ENCODE measurements at places on chromosomes 7 and 10.

GRCh38 chr7:132065989-132066603 lies 509.7 kb upstream of the PODXL start:
- DNase-seq, result no peak

DNA sequence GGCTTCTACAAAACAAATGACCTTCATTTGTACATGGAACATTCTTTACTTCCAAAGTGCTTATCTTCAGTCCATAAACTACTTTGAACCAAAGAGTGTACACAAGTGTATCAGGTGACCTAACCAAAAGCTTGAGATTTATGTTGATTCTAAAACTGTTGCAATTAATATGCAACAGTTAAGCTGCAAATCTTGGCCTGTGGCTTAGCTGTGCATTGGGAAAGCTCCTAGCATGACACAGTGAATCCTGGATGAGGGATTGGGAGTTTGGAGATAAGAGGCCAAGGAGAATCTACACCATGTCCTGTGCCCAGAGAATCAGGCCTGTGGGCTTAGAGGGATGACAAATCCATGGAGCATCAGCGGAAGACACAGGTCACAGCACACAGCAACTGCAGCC lies 105.2 kb upstream of the GSDME start:
- no peak for DNase-seq

- no peak for DNase-seq
These were observed 104.1 kb downstream of the PPP1R3C start for GRCh38 chr10:91528768-91529167.

- DNase-seq, result no peak
These were observed 119.8 kb upstream of the LANCL2 start for GRCh38 chr7:55245271-55245723.

- DNase-seq, result no peak
These were observed 15.5 kb downstream of the CARD11 start for GRCh38 chr7:3028071-3028757.

GRCh38 chr7:35251606-35252310 lies 2.1 kb downstream of the TBX20 start:
- DNase-seq, result no peak

DNA sequence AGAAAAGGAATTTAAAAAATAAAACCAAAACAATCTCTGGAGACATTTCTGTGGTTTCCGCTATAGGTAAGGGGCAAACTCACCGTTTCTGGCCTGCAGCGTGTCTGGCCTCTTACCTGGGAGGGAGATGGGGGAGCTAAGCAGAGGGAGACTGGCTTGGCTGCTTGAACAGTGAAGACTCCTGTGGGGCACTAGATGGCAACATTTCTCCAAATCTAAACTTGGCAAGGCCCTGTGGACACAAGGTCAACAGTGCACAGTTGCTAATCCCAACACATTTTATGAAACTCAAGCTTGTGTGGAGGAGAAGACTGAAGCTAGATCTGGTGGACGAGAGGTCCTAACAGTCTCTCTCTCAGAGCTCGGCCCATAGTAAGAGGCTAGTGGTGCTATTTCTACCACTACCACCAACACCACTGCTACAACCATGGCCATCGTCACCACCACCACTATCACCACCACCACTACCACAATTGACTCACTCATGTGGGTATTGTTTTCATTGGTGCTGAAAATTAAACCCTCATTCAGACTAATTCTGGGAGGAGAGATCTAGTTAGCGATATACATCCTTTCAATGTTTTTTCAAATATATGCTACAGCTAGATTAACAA lies 28.4 kb upstream of the CDHR3 start:
- DNase-seq, result no peak

- DNase-seq, result no peak
These were observed 41.7 kb upstream of the DUSP5 start for GRCh38 chr10:110456046-110456445.

GRCh38 chr7:97226541-97226940 lies 109.0 kb downstream of the SDHAF3 start:
- no peak for DNase-seq

DNA sequence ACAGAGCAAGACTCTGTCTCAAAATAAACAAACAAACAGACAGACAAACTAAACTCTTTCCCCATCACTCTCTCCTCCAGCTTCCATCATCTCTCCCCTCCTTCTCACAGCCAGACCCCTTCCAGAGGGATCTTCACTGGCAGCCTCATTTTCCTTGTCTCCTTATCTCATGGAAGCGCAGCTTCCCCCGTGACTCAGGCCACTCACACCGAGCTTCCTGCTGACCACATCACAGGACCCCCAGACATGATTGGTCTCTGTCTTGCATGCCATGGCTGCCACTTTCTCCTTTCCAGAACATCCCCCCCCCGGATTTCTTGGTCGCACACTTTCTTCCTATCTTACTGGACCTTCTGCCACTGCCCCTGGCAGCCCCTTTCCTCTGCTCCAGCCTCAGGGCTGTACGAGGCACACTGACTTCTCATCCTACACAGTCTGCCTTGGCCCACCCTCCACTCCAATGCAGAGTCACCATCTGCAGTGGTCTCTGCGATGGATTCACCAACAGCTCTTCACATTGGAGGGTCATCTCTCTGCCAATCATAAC lies 4.9 kb upstream of the INSIG1 start:
- no peak for DNase-seq

DNA sequence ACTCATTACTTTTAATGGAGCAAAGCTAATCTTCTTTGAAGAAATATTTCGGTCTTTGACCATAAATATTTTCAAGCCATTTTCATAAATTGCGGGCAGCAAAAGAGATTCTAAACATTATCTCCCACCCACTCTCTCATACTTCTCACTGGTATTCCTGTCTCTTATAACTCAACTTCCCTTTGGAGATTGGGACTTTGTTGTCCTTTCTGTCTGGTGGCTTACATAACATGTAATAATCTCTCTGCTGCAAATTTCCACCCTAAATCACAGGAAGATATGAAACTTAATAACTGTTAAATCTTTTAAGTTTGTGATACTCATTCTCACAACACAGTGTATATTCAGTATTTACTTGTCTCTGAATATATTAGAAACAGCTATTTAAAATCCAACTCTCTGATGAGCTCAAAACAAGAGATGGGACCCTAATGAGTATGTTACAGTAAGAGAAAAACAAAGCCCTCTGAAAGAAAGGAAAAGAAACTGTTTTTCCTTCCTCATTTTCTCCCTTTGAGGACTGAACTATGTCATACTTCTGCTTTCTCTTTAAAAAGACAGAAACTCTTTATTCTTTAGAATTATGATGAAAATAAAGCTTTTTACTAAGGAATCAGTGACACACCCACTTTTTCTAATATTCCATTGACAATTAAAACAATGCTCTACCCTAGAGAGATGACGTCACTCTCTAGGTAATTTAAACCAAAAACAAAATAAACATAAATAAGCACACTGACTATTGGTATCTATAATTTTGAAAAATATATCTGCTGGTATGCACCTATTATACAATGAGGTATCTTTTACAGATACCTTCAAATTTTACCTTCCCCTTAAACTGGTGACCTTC lies 14.7 kb downstream of the CALCR start:
- no peak for DNase-seq

DNA sequence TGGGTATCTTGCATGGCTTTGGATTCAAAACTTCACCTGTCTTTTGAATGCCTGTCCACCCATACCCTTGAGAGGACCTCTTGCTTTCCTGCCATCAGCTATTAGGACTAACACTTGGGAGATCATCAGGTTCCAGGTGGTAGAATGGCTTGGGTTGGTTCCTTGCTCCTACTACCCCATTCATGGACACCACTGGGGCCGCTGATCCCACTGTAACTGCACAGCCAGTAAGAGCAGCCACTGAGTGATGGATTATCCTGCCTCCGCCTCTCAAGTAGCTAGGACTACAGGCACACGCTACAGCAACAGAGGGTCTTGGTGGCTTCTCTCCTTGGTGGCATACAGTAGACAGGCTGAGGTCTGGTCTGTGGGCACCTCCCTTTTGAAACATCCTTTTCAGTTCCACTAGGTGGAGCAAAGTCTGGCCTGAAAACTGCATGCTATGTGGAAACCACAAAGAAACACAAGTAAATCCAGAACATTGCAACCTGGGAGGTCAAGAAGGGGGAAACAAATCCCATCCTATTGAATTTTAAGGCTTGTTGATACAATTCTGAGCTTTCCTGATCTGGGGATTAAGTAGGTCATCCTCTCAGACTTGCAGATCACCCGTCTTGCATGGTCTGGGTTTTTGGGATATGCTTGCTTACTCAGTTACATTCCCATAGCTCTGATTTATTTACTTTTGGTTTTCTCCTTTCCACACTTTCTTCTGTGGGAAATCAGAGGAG lies 9.4 kb downstream of the WBP1L start:
- no peak for DNase-seq

DNA sequence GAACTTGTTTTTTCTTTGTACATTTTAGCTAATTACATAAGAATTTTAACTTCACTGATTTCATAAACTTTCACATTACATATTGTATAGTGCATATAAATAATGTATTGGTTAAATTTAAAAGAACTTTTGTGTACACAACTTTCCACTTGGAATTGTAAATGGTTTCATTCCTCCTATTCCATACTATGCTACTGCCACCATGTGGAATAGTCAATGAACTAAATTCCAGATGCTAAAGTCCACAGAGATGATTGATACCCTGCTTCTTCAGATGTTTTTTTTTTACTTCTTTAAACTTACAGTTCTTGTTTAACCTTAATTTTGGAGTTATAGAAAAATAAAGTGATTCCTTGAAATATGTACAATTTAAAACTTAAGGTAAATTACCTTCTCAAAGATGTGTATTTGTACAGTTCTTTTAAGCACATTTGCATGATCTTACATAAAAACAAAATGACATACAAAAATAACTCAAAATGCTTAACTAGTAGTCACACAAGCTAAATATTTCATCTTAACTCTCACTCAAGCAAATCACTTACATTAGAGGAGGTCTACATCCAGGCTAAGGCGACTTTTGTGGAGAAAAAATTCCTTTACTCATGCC lies 247.6 kb upstream of the HGF start:
- DNase-seq, result no peak

GRCh38 chr7:158431055-158431940 lies 156.3 kb downstream of the PTPRN2 start:
- DNase-seq, result no peak

DNA sequence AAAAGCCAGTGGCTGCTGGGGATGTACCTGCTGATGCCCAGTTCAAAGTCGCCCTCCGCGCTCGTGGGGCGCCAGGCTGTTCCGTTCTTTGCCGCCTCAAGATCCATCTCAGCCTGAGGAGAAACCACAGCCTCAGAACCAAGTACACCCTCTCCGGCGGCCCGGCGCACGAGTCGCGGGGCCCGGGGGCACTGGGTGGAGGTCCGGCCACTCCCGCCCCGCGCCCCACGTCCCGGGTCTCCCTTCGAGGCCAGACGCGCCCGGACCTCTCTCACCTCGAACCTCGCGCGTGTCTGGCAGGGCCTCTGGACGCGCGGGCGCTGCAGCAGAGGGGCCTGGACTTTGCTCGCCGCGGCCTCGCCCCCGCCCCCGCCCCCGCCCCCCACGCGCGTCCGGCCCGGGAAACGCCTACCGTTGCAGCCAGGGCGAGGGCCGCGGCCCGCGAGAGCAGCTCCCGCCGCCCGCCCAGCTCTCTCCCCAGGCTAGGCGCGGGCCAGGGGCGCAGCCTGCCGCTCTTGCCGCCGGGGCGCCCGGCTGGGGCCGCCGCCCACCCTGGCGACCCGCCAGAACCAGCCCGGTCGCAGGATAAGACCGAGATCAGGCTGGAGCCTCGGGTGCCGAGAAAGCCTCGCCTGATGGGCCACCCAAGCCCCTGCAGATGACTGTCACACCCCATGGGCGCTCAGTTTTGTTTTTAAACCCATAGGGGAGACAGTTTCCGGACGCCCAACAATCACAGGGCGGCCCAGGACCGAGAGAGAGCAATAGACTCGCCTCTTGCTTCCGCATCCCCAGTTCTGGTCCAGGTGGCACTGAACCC lies at the start of gene ABCB4:
Gene ABCB4 (minus strand): TSS at position 322 of the 820 bp plus-strand sequence. CDS start 215 bp downstream, at position 107.
- no peak for DNase-seq

DNA sequence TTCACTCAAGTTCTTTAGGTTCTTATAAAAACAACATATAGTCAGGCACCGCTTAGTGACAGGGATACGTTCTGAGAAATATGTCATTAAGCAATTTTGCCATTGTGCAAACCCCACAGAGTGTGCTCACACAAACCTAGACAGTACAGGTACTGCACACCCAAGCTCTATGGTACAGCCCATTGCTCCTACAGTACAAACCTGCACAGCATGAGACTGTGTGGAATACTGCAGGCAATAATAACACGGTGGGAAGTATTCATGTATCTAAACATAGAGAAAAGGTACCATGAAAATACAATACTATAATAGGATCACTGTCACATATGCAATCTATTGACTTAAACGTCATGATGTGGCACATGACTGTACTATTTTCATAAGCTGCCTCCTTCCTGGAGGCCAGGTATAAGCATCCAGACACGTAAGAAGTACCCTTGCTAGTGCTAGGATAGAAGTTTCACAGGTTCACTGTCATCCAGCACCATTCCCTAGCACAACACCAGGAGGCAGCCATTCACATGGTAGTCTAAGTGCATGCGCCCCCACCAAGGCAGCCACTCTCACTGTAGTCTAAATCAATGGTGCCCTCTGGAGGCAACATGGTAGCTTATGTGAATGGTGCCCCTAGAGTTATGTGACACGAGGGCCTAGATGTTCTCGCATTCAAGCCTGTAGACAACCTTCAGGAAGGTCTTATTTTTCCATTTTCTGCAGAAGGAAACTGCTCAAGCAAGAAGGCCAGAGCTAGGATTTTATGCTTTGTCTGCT lies 98.5 kb downstream of the ARHGAP22 start:
- no peak for DNase-seq

DNA sequence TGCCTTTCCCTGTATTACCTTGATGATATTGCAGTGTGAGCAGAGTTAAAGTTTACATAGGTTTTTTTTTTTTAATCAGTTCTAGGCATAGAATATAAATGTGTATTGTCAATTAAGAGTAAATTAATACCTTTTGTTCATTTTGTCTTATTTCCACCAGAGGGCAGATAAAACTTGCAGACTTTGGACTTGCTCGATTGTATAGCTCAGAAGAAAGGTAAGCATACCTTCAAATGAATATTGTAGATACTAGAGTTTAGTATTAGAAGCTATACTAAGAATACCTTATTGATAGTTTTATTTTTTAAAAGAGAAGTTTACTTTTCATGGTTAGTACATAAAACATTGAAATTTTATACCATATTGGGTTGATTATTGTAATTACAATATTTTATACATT lies 86.8 kb downstream of the MPLKIP start:
- no peak for DNase-seq

- no peak for DNase-seq
These were observed 1443.0 kb upstream of the LRRTM3 start for GRCh38 chr10:65482848-65483247.

DNA sequence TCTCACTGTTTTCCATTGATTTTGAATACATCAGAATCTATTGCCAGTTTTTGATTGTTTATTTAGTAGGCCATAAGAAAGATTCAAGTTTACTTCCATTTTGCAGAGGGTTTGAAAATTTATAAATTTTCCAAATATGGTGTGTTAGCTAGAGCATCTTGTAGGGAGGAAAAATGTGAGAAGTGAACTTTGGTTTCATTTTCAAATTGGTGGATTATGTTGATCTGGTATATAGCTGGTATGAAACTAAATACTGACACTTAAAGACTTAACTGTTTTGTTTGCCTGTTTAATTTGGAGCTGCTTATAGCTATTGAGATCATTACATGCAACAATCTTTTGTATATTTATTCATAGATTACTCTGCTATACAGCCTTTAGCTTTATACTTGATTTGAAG lies 108.1 kb downstream of the ADAM22 start:
- DNase-seq, result no peak

Data from esophagus squamous epithelium (tissue), 5 donors.